Activated CD4-positive, alpha-beta memory T cell treated with anti-CD3 and anti-CD28 coated beads for 36 hours (primary cell): ENCODE measurements at places on chromosomes 4 and X. TPM values are rescaled to one million over a fixed set of nuclear protein-coding genes. Genes with fewer than 3 reads are reported as not detected.

ADD1 gene
- total RNA-seq: 212 TPM

SSX1 gene
- total RNA-seq: not detected

DNA sequence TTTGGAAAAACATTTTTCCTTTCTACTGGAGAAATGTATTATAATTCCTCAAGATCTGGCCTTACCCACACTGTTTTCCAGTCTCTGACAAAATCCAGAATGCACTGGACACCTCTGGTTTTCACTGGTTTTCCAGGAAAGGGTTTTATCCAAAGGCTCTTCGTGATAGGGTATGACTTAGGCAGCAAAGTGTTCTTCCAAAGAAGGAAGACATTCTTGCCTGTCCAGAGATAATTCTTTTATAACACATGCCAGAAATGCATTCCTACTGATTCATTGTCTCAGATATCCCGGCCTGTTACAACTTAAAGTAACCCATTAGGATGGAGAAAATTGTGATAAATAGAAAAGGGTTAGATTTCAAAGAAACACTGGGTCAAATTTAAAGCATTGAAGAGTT is 2343.1 kb downstream of the PCDH7 start:
- no peak for DNase-seq

DNA sequence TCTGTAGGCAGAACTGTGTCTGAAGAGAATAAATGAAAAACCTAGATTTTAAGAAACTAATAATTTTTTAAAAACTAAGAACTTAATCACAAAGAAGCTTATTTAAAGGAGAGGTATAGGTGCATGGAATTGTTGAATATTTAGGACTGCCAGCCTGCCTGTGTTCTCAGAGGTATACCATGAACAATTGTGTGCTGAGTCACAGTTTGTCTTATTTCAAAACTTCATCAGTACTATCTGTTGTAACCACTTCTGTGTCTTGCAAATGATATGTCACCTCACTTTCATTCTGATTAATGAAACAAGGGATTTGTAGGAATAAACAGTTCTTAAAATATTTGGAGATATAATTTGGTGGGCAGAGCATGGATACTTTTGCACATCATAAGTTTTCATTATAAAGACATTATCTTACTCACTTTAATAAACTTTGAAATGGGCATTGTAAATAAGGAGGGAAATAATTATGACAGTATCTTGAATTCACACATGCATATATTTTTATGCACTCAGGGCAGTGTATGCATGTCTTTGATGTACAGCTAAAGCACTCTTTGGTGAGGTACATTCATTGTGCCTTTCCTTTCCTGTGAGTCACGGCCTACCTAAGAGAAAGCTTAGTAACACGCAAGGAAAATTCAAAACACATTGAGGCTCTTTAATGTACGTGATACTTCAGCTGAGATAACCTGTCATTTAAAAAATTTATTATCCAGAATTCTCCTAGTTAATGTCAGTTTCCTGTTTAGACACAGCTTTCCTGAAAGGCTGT is 31.7 kb downstream of the STOX2 start:
- DNase-seq: no peak

DNA sequence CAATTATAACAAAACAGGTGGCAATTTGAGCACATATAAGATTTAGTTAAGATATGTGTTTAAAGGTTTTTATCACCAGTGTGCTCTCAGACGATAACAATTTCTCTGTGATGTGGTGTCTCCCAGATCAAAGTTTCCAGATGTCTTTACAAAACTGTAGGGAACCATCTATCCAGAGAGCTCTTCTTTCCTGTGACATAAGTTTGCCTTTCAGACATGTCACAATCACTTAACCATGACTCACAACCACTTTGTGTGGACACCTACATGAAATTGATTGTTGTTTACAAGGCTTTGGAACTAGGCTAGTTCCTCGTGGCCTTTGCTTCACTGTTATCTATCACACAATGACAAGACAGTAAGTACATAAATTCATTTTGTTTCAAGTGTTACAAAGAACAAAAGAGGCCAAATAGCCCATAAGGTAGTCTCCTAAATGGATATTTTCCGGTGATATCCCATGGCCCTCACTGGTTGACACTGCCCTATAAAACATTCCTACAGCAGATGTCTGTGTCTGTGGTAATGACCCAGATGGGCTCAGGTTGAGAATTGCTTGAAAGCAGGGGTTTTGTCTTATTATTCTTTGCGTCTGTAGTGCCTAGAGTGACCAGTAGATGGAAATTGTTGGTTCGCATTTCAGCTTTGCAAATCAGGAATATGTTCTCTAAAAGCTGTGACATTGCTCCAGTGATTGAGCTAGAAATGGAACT is 297.8 kb upstream of the FAM241A start:
- no peak for DNase-seq

CDK16 gene
- 64.3 TPM for total RNA-seq

- no peak for DNase-seq
Measured at GRCh38 chr4:55466001-55466400, 70.2 kb downstream of the TMEM165 start.

DNA sequence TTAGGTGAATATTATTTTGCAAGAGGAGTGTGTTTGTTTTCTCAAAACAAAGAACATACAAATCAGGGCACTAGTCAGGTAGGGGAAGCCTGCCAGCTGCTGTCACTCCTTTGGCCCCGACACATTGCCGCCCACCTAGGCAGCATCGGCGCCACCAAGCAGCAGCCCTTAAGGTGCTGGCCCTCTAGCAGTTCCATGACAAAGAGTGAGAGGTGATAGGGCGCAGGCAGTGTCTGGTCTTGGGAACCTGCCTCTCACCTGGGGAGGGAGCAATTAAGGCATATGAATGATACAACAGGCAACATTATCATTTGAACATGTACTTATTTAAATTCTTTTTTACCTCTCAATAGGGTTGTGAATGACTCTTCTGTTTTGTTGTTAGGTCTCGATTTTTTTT is 135.1 kb downstream of the PLS3 start:
- DNase-seq: no peak

- peak; percentile 54 for DNase-seq
Measured at GRCh38 chr4:186192066-186192612, 772 bp downstream of the CYP4V2 start.

GRCh38 chr4:140102421-140102820 is 51.6 kb downstream of the MAML3 start:
- DNase-seq: peak; percentile 22

GRCh38 chr4:114384629-114385028 is 214.0 kb upstream of the UGT8 start:
- DNase-seq: no peak

HSD17B13 gene
- not detected for total RNA-seq

RBMXL3 gene
- total RNA-seq: not detected
